HS-27A (cell line): ENCODE measurements at places on chromosomes 7 and 10.

DNA sequence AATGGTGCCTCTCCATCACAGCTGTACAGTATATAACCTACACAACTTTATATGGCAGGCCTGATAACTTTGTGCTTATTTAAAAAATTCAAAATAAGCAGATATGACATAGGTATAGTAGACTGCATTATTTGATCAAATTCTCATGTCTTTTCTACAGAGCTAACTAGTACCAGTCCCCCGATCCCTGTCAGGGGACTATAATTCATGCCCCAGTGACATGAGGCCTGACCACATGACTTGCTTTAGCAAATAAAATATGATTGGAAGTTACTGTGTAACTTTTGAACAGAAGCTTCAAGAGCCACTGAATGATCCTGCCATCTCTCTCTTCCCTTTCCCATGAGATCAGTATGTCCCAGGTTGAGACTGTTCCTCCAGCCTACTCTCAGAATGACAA, 49.2 kb upstream of the WNT2 start:
- DNase-seq = no peak

GRCh38 chr7:101391991-101392390, 29.3 kb downstream of the COL26A1 start:
- no peak for DNase-seq

DNA sequence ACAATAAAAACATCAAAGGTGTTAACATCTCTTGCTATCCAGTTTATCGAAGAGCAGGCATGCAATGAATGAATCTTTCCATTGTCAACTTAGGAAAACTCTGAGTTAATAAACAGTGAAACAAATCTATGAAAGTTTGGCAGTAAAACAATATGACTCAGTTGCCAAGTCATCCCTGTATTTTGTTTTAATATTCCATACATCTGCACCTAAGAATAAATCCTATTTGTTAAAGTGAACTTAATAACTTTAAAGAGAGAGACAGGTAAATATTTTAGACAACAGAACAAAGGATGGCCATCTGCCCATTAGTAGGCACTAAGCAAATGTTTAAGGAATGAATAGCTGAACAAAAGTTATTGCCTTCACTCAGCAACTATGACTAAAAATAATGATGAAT, 700.5 kb upstream of the CELF2 start:
- no peak for DNase-seq

DNA sequence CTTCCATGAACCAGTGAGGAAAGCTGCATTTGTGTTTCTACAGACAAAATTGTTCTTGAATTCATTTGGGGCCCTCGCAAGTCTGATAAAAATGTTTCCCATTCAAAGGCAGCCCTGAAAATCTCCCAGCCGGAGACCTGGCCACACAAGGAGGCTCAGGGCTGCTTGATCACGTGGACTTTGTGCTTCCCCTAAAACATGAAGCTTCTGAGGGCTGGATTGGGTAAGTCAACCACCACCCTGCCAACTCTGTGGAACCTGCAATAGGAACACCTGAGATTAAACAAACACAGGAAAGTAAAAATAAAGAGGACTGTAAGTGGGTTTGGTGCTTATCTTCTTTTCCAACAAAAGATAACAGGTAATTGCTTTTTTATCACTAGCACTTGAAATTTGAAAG, 133.8 kb downstream of the C10orf90 start:
- no peak for DNase-seq

DNA sequence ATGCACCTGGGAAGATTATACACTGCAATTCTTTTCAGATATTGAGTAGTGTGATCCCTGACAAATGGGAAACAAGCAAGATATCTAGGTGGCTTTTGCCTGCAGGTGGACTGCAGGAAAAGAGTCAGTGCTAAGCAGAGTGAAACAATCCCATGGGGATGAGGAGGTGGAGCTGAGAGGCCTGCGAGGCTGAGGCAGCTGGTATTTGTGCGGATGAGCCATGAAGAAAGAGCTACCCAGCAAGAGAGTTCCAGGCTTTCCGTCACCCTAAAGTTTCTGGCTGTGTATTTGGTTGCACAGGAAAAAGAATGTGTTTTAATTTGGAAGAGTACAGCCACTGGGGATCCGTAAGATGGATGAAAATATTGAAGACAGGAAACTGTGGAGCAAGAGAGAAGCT, 714.1 kb upstream of the COBL start:
- DNase-seq = no peak

DNA sequence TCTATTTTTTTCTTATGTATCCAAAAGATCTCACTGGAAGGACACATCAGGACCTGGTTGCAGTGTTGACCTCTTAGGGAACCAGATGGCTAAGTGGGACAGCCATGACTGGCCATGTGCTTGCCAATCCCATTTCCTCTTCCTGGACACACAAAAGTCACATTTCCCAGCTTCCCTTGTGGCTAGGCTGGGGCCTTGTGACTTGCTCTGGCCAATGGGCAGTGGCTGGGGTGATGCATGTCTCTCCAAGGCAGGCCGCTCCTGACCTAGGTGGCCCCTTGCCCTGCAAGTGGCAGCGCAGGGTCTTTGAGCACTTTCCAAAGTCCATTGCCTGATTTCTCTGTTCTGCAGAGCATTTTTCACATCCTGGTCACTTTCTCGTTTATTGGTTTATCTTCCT, 41.7 kb upstream of the HSPA12A start:
- DNase-seq = no peak
